ENCODE measurements at places on chromosomes 4 and X.

DNA sequence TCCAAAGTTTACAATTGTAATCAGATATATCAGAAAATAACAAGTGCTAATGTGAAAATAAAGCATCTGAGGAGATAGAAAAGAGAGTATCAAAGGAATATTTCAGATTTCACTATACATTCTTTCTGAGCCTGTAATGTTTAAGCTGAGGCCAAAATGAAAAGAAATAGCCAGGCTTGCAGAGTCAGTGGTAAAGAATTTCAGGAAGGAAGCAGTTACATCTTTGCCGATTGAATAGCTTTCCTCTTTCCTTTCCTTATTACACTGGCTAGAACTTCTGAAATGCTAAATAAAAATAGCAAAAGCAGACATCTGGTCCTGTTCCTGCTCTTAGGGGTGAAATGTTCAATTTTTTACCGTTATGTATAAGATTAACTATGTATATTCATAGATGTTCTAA, 1441.6 kb upstream of the PCDH7 start:
- peak; percentile 5 for DNase-seq

GRCh38 chr4:147139455-147140198, 194.0 kb upstream of the TTC29 start:
- DNase-seq: no peak

GRCh38 chr4:14132301-14132700, 504.8 kb upstream of the BOD1L1 start:
- DNase-seq: no peak

DNA sequence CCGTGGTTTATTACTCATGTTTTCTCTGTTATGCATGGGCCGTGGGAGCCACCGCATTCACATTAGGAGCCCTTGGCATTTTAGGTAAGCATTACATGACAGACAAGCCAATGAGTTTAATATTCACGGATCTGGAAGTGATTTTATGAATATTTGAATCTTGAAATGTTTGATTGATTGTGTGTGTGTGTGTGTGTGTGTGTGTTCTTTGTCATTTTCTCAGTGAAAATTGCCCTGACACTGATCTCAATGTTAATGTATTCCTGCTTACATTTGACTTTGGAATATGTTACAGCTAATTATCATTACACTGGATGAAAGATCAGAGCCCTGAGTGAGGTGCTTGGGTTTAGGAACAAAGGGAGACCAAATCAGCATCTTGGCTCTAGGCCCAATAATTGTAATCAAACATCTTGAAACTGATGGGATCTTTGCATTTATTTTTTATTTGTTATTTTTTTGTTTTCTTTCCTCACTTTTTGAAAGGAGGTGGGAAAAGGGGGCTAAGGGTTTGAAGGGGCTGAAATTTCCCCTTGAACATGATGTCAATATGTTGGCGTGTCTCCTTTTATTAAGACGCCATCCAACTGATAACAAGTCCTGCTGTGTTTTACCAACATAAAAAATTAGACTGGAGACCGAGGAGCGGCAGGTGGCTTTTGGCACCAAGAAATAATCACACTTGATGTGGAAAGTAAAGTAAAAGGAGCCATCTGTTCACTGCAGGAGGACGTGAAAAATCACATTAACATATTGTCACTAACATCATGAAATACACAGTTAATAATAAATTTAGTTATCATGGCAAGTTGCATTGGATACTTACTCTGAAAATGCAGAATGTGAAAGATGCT, 5.2 kb upstream of the GK2 start:
- no peak for DNase-seq

- no peak for DNase-seq
Measured at GRCh38 chrX:21691512-21692018, 33.4 kb upstream of the KLHL34 start.

DNA sequence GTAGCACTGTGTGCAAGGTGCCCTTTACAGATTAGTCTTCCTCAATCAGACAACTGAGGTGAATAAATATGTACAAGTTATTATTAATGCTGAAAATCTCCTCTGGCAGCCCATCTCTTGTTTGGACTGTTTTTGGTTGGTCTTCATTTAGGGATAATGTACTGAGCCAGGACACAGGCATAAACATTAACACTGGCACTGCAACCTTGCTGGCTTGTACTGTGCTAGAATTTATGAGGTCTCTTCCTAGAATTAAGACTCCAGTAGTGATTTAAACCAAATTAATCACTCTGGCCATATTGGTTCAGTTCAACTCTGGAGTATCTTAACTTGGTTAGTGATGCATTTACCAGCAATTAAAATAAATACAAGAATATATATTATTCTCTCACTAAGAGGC, 244.7 kb upstream of the GK2 start:
- peak; percentile 3 for DNase-seq

- DNase-seq: no peak
Measured at GRCh38 chrX:9749146-9749692, 16.4 kb downstream of the GPR143 start.

- DNase-seq: no peak
Measured at GRCh38 chr4:30172416-30172815, 547.8 kb upstream of the PCDH7 start.

DNA sequence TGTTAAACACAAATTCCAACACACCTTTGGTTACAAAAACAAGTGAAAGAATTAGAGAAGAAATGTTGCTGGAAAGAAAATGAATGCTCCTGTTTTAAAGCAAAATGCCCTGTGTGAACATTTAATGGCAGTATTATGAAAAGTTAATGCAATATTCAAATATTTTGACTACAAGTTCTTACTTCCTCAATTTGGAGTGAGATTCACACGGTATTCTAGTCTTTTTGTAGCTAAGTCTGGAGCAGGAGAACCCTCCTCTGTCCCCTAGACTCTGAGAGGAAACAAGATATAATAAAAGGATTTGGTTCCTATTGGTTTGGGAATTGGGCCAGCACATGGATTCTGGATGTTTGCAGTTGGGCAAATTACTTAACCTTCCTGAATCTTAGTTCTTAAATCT, 12.7 kb downstream of the MAD2L1 start:
- DNase-seq: no peak

- DNase-seq: no peak
Measured at GRCh38 chr4:42284030-42284429, 113.3 kb upstream of the SHISA3 start.

GRCh38 chrX:107448625-107448997, 841 bp upstream of the FRMPD3 start:
- no peak for DNase-seq

DNA sequence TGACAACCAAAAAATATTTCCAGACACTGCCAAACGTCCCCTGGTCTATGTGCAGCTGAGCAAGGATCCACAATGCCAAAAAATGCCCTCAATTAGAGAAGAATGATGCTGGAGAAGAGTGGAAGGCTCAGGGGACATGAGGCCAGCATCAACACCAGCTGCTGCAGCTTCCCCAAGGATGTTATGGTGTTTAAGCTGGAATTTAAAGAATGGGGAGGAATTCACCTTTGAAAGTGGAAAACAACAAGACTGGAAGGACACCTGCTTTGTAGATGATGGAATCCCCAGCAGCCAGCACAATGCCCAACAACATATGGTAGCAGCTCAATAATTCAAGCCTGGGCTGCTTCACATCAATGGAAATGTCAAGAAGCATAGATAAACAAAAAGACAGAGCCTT, 20.3 kb upstream of the SMPX start:
- no peak for DNase-seq

- DNase-seq: peak; percentile 29
Measured at GRCh38 chrX:123731987-123732669, 724 bp downstream of the THOC2 start.

DNA sequence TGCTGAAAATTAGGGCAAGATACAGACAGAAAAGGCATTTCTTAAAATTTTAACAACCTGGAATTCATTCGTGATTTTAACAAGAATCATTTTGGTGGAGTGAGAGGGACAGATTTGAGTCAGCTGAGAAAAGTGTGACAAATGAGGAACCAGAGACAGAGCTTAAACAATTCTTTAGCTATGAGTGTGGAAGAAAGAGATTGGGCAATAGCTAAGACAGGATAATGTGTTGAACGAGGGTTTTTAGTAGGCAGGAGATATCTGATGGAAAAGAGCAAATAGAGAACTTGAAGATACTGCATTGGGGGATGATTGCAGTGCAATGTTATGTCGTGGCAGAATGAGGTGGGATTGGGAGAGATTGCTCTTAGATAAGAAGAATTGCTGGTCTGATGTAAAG, 164.2 kb upstream of the SPRY1 start:
- DNase-seq: peak; percentile 65

GRCh38 chrX:153947009-153947769, 2.7 kb upstream of the RENBP start:
- peak; percentile 76 for DNase-seq

GRCh38 chr4:39621582-39621981, 17.1 kb downstream of the SMIM14 start:
- DNase-seq: peak; percentile 91

DNA sequence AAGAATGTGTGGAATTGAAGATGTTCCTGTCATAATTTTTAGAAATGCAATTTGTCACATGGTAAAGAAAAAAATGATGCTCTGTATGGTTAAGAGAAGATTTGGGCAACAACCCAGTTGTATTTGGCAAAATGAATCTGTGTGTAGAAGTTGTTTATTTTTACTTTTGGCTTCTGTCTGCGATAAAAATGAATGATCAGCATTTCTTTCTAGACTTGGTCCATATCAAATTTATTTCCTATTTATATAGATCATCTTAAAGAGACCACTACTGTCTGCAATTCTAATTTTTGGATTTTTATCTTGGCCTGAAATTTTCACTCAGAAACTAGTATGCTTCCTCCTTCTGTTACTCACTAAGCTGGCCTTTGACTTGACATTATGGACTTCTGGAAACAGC, 396.9 kb downstream of the FAM47A start:
- DNase-seq: no peak

DNA sequence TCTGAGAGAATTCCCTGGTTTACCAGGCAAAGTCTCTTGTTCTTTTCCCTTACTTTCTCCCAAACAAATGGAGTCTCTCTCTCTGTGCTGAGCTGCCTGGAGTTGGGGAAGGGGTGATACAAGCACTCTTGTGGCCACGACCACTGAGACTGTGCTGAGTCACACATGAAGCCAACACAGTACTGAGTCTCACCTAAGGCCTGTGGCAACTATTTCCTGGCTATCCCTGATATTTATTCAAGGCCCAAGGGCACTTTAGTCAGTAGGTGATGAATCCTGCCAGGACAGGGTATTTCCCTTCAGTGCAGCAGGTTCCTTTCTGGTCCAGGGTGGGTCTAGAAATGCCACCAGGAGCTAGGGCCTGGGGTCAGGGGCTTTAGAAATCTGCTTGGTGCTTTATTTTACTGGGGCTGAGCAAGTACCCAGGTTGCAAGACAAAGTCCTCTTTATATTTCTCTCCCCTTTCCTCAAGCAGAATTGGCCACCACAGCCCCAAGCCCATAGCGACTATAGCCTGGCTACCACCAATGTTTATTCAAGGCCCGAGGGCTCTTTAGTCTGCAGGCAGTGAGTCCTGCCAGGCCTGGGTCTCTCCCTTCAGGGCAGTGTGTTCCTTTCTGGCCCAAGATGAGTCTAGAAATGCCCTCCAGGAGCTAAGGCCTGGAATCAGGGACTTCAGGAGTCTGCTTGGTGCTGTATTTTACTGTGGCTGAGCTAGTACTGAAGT, 10.5 kb downstream of the ARL13A start:
- DNase-seq: no peak

DNA sequence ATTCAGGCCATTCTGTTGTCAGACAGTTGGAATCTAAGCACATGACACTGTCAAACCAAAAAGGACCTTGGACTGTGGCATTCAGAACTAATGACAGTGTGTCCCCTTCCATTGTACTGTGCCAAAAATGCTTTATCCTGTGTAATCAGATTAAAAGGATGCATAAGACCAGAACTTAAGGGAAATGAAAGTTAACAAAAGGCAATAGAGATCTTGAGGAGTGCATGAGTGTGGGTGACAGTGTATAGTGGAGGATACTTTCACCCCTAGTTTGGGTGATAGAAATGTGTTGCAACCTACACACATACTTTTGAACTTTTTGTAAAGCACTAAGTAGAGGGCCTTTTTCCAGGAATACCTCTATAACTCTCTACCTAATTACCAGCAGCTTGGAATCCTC, 4.5 kb downstream of the CYSLTR1 start:
- no peak for DNase-seq

DNA sequence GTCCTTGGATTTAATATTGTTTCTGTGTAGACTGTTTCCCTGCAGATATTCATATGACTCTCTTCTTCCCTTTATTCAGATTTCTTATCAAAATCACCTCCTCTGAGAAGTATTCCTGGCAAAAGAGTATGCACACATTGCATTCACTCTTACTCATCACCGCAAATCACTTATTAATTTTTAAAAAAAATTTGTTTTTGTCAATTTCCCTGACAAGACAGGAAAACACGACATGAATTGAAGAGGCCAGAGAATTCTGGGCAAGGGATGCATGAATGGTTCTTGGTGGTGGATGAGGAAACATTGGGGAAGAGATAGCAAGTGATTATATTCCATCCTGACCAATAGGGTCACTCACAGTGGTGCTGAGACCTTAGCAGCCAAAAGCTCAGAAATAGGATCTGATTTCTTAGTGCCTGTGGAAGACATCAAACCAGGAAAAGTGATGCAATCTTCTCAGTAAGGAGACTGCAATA, 522.5 kb upstream of the AGA start:
- DNase-seq: no peak

DNA sequence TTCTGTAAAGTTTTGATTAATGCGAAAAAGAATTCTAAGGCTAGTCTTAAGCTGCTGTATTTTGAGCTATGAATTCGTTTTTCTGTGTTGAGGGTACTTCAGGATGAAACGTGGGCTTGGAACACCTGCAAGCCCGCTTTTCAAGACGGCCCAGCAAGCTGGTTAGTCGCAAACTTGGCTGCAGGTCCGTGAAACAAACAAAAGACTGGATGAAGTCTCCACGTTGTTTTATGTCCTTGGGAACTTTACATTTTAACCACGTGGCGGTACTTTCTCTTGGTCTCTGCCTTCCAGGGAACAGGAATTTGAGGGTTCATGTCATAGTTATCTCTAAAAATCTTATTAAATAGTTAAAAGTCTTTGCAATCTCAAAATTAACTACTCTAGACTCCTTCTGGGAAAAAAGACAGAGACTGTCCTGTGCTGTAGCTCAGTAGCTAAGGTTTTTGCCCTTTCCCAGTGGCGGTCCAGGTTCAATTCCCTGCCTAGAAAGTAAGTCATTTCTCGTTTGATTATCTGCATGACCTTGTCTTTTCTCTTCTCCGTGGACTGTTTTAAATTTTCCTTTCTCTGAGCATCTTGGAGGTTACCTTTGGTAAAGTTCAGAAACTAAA, 21.0 kb downstream of the TENM3 start:
- peak; percentile 6 for DNase-seq

- no peak for DNase-seq
Measured at GRCh38 chr4:6339818-6340445, 70.3 kb downstream of the WFS1 start.

GRCh38 chr4:176525576-176525975, 205.8 kb downstream of the SPCS3 start:
- no peak for DNase-seq

GRCh38 chrX:42857766-42858165, 79.8 kb upstream of the PPP1R2C start:
- no peak for DNase-seq

GRCh38 chr4:159149666-159150065, 46.8 kb downstream of the RAPGEF2 start:
- DNase-seq: no peak

- DNase-seq: no peak
Measured at GRCh38 chr4:110071466-110071865, 126.9 kb downstream of the ELOVL6 start.

All from fibroblast of villous mesenchyme (primary cell).